Urinary bladder (tissue), 4 donors: ENCODE measurements at places on chromosomes 6 and 20. TPM values are rescaled to one million over a fixed set of nuclear protein-coding genes. Genes with fewer than 3 reads are reported as not detected.

MOCS1 gene
- total RNA-seq = 7.0 TPM

TRAM2 gene
- total RNA-seq = 25.2 TPM

GRCh38 chr6:88422831-88423230, 256.7 kb upstream of the CNR1 start:
- no peak for DNase-seq

- no peak for DNase-seq
These were observed 407.7 kb downstream of the EPM2A start for GRCh38 chr6:145327586-145327985.

DNA sequence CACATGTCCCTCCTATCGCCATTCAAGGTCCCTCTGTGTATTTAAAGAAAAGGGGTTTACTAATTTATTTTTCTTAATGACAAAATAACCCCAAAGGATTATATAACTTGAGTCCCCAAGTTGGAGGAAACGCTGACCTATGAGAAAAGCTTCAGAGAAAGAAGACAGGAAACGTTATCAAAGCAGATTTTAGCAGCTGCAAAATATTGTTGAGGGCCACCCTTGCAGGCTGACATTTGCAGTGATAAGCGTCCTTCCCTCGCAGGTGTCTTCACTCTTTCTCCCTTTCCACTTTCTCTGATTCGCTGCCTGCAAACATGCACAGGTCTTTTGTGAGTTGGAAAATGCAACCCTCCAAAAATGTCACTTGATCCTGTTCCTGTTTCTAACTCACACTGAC, 103.2 kb upstream of the RIPOR2 start:
- DNase-seq = no peak

DNA sequence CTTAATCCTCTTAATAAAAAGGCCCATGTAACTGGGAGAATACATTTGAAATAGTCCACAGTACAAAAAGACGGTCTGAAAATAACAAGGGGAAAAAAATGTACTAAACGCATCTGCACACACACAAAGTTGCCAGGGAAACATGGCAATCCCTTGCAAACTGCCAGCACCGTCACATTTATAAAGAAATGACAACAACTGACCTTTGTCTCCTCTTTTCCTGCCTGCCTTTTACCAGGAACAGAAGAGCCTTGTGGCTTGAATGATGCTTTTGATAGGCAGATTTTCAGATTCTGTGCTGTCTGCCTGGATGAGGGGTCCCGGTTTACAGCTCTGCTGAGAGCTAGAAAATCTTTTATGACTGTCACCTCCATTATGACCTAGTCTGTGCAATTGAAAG, 308.6 kb upstream of the ZFP64 start:
- DNase-seq = peak; percentile 7

GRCh38 chr6:28929887-28930620, 6.3 kb upstream of the TRIM27 start:
- DNase-seq = no peak

DNA sequence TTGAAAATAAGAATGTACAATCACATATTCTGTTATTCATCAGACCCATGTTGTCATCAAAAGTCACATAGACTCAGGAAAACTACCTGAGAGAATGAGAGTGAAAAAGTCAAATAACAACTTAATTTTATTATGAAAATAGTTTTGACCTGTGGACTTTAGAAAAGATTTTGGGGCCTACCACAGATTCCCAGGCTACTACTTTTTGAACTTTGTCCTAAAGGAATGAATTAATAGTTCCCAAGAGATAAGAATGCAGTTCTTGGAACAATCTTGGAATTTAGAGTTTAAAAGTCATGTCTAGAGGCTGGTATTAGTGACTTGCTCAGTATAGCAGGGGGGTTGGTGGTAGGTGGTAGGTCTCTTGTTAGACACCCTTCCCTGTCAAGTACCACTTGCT, 3.3 kb downstream of the TAF8 start:
- no peak for DNase-seq

GRCh38 chr20:10524643-10525042, 89.5 kb downstream of the SLX4IP start:
- no peak for DNase-seq
